H7 (cell line): ENCODE measurements at places on chromosomes 16 and 17. TPM values are rescaled to one million over a fixed set of nuclear protein-coding genes. Genes with fewer than 3 reads are reported as not detected.

YBX2 gene
- total RNA-seq, result 12.2 and 21.8 TPM in 2 replicates

GRCh38 chr16:56615353-56615752, 7.0 kb downstream of the MT2A start:
- DNase-seq, result no peak

DNA sequence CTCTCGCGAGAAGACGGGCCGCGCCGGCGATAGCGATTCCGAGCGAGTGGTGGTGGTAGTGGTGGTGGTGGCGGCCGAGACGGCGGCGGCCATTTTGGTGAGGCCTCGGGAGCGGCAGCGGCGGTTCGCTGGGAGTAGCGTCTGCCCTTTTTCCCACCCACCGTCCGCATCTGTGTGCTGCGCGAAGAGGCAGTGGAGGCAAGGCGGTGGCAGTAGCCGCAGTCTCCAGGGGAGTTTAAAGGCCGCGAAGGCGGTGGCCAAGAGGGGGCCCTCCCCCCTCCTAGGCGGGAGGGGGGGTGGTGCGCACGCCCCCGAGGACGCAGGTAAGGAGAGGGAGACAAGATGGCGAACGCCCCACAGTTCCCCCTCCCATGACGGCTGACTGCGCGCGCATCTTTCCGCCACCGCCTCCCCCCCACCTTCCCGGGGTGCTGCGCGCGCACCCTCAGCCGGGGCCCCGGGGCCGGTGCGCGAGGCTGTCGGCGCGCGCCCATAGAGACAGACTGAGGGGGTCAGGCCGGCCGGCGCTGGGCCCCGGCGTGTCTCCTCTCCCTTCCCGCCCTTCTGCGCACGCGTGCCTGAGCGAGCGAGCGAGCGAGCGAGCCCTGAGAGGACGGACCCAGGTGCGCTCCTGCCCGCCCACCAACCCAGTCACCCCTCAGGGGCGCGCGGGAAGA, 694 bp upstream of the SRCAP start:
- peak; percentile 100 for DNase-seq

- no peak for DNase-seq
These were observed 38.7 kb downstream of the TIMM22 start for GRCh38 chr17:1035546-1036170.

DNA sequence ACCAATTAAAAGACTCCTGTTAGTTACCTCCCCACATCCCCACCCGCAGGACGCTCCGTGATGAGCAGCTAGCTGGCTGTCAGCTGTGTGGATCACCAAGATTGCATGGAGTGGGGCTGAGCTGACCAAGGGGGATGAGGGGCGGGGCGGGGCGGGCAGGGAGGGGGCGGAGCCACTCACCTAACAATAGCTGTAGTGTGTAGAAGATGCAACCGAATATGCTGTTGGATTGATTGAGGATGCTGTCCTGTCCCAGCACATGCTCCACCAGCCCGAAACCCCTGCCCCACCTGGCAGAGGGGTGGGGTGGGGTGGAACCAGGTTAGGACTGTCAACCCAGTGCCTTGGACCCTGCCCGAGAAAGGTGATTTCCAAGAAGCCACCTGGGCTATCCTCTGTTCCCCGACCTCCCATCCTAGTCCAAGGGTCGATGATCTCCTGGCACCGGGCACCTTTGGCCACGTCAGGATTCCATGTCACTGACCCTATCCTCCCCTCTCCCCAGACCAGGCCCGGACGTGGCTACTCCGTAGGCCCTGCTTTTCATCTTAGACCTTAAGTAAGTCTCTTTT, 1.4 kb downstream of the VKORC1 start:
- peak; percentile 92 for DNase-seq

- DNase-seq, result no peak
These were observed 65.9 kb downstream of the CEP95 start for GRCh38 chr17:64572682-64573154.

DNA sequence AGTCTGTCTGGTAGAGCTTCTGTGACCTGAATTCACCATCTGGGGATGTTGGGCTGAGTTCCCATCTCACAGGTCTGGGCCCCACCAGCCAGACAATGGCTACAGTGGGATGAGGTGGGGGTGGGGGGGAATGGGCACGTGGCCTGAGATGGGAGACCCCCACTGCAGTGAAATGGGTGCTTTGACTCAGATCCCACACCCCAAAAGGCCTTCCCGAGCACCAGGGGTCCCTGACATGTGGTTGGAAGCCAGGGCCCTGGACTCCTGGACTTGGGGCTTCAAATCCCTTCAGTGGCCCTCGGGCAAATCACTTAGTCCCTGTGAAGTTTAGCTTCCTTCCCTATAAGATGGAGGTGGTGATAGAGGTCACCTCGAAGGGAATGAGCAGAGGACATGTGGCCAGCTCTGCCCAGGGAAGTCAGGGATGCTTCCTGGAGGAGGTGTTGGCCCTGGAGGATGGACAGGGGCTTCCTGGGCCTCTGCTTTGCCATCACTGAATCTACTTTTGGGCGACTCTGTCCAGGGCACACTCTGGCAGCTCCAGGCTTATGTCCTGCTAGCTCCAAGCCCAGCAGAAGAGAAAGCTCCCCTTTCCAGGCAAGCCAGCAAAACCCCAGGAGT, 218.1 kb downstream of the KATNIP start:
- DNase-seq, result no peak

- DNase-seq, result no peak
These were observed 18.5 kb upstream of the RHOT1 start for GRCh38 chr17:32123782-32124181.
